ENCODE measurements at places on chromosomes 3 and 15.

GRCh38 chr3:154921351-154921750 is 158.8 kb upstream of the MME start:
- DNase-seq: no peak

DNA sequence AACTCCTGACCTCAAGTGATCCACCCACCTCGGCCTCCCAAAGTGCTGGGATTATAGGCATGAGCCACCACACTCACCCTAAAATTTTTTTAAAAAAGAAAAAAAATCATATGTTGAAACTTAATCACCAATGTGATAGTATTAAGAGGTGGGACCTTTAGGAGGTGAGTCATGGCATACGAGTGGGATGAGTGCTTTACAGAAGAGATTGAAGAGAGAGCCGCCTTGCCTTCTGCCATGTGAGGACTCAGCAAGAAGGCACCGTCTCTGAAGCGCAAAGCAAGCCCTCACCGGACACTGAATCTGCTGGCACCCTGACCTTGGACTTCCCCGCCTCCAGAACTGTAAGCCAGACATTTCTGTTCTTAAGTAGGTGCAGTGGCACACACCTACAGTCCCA is 5.5 kb downstream of the ARPIN start:
- no peak for DNase-seq

- DNase-seq: no peak
These were observed 88.7 kb upstream of the C15orf39 start for GRCh38 chr15:75112848-75113492.

GRCh38 chr15:100373120-100373896 is 31.5 kb upstream of the ADAMTS17 start:
- DNase-seq: no peak

DNA sequence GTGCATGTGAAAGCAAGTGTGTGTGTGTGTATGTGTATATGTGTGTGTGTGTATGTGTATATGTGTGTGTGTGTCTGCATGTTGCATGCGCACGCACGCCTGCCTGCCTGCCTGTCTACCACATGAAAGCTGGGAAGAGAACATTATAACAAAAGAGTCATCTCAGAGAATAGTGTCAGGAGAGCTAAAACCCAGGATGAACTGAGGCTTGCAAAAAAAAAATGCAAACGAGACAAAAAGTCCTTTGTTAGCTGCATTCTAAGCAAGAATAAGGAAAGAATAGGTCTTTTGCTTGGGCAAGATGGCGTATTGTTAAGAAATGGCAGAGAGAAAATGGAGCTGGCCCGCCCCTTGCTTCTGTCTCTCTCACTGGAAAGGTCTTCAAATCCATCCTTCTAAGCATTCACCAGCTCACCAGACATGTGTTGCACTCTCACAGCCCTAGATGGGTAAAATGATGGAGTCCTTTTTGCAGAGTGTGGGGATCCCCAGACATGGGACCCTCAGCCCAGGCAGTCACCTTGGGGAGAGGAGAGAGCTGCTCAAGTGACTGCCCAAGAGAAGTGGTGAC is 16.4 kb downstream of the WNT7A start:
- DNase-seq: no peak

DNA sequence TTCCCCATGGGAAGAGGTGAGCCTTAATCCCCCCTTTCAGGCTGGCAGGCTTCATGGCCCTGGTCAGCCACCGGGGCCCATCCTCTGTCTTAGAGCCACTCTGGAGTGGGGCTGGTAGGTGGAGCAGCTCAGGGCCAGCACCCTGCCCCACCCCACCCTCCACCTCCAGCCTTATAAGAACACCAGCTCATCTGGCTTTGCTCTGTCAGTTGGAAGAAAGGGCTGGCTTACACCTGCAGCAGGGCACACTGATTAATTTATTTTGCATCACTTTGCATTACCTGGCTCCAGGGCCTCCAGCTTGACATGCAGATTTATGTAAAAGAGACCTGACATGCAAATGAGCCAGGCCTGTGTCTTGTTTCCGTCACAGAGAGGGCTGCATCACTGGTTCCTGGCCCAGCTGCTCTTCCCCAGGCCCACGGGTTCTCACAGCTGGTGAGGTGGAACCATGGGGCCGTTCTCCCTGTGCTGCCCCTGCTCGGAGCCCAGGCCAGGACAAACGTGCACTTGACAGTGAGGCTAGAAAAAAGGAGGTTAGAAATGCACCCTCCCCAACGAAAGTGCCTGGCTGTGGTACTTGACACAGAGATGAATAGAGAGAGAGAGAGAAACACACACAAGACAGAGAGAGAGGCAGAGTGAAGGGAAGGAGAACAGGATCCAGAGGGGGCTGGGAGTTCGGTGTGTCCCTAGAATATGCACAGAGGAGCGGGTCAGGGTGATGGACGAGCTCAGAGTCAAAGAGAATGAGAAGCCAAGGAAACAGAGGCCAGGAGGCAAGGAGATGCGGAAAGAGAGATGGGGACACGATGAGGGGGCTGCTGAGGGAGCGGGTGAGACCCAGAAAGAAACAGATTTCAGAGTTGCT is 44.5 kb upstream of the MAGEF1 start:
- no peak for DNase-seq

- peak; percentile 18 for DNase-seq
These were observed 9.8 kb upstream of the RUVBL1 start for GRCh38 chr3:128133273-128133883.

- DNase-seq: no peak
These were observed 1.0 kb downstream of the SPTBN5 start for GRCh38 chr15:41892621-41893421.

- DNase-seq: no peak
These were observed 596.1 kb downstream of the OTOL1 start for GRCh38 chr3:162092751-162093150.

- DNase-seq: no peak
These were observed 25.3 kb downstream of the NCEH1 start for GRCh38 chr3:172685331-172686214.

All from T follicular helper cell (primary cell).